ENCODE measurements at places on chromosomes 2 and 18.

GRCh38 chr2:25339211-25339674 lies 2.5 kb downstream of the DNMT3A start:
- no peak for DNase-seq

DNA sequence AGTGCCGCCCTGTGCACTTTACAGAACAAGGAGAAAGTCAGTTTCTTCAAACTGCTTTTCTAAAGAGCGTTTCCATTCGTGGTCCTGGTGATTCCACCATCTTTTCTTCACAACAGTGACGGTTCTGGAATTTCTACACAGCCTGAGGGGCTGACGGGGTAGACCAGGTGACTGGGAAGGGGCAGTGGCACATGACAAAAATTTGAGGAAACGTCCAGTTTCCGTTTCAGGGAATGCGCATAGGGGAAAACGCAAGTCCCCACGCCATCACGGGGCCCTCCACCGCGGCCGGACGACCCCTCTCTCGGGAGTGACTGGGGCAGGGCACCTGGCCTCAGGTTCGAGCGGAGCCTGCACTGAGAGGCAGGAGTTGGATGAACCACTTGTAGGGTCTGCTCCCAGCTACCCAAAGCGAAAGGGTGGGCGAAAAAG lies 980 bp upstream of the SPTBN1 start:
- DNase-seq: peak; percentile 13

DNA sequence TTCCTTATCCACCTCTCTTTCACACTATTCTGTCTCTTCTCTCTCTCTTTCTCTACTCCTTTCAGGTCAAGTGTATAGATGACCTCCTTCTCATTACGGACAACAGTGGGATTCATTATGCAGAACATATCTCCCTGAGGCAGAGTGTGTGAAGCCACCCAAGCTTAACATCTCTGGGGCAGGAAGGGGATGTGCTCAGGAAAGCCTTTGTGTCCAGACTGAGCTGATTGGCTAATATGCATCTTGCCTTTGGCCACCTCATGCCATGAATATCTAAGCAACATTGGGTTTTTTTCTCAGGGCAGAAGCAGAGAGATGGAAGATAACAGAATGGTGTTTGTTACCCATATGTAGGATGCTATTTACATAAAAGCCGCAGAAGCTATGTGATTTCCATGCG lies 211.4 kb upstream of the LRRTM1 start:
- no peak for DNase-seq

DNA sequence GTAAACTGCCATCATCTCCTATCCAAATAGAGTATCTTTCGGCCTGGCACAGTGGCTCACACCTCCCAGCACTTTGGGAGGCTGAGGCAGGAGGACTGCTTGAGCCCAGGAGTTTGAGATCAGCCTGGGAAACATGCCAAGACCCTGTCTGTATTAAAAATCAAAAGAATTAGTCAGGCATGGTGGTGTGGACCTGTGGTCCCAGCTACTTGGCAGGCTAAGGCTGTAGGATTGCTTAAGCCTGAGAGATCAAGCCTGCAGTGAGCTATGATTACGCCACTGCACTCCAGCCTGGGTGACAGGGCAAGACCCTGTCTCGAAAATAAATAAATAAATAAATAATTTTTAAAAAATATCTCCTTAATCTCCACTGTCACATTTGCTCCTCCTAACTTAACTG lies 14.7 kb upstream of the ARPC2 start:
- DNase-seq: no peak

- no peak for DNase-seq
Measured at GRCh38 chr2:138180692-138181386, 216.6 kb downstream of the HNMT start.

- DNase-seq: no peak
Measured at GRCh38 chr2:112317303-112318158, 42.1 kb downstream of the ZC3H6 start.

GRCh38 chr2:238777369-238778067 lies 70.4 kb upstream of the TWIST2 start:
- DNase-seq: no peak

DNA sequence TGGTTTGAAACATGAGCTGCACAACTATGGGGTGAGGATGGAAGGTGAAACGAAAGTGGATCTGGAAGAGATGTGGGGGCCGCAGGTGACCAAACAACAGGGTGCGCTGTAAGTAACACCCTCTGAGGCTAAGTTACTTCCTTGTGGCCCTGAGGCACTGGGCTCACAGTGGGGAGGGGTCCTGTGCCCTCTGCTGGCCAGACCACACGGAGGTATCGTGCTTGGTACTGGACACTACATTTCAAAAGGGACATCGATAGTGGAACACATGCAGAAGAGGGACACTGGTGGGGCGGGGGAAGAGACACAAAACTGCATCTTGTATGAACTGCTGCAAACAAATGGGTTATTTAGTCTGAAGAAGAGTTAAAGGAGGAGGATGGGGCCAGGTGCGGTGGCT lies 110.6 kb downstream of the CLIP4 start:
- no peak for DNase-seq

GRCh38 chr18:23662309-23663263 lies at the start of gene ANKRD29:
Gene ANKRD29, minus strand, starts transcription at chr18:23662911. Its CDS starts 181 bp downstream, at chr18:23662730.
- peak; percentile 18 for DNase-seq

DNA sequence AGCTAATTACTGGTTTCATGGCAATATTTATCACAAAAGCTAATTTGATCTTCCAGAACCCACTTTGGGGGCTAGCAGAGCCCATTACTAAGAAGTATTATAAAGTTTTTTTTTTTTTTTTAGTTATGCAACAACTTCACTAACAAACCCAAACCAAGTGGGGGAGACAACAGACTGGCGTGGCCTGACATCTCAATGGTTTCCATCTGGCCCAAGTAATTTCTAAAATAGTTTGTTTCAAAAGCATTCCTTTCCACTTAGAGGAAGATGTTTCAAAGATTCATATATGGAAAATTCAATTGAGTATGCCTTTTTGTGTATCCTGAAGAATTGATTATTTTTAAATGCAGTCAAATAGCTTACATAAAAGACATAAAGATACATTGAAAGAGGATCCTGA lies 367.1 kb downstream of the HRH4 start:
- DNase-seq: no peak

GRCh38 chr2:164234074-164234473 lies 387.2 kb downstream of the GRB14 start:
- no peak for DNase-seq

- DNase-seq: no peak
Measured at GRCh38 chr2:59806486-59806885, 747.0 kb downstream of the BCL11A start.

DNA sequence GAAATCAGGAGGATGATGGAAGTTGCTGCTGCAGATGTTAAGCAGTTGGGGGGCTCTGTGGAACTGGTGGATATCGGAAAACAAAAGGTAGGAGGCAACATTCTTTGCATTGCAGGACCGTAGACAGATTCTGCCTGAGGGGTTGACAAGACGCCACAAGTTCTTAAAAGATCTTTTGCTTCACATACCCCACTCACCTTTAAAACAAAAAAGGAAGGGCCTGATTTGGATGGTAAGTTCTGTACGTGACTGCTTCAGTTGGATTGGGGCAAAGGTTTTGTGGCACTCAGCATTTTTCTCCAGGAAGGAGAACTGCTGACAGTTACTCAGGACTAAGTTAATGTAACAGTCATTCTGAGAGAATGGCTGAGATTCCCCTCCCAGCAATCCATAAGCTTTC lies 5.2 kb downstream of the CNDP2 start:
- DNase-seq: no peak

DNA sequence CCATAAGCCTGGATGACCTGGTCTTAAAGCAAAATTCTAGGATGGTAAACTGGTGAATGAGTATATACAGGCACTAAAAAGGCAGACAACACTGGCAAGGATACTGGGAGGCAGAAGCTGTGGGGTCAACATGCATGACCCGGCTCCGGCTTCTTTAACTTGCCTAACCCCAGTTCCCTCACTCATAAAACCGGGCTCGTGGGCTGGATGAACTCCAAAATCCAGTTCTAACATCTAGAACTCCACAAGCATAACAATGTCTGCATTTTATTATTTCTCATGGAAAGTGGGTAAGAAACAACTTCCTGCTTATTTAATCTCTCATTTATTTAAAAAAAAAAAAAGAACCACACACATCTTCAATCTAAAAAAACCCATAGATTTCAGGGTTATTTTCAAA lies 57.3 kb downstream of the FARSB start:
- DNase-seq: no peak

GRCh38 chr2:19033240-19033639 lies 325.2 kb downstream of the OSR1 start:
- DNase-seq: no peak

- DNase-seq: no peak
Measured at GRCh38 chr2:20094955-20095354, 43.5 kb upstream of the LAPTM4A start.

GRCh38 chr18:62346333-62347088 lies 21.4 kb downstream of the TNFRSF11A start:
- no peak for DNase-seq

GRCh38 chr18:45463451-45463850 lies 151.8 kb upstream of the SLC14A2 start:
- DNase-seq: no peak

GRCh38 chr2:237818066-237818473 lies 19.5 kb downstream of the RBM44 start:
- no peak for DNase-seq

GRCh38 chr2:159045545-159046454 lies 77.4 kb downstream of the TANC1 start:
- DNase-seq: no peak

GRCh38 chr18:3725115-3725514 lies 275.1 kb downstream of the TGIF1 start:
- no peak for DNase-seq

GRCh38 chr2:22011048-22011447 lies 887.3 kb downstream of the TDRD15 start:
- DNase-seq: no peak

GRCh38 chr18:59238385-59238784 lies 18.4 kb downstream of the GRP start:
- no peak for DNase-seq

GRCh38 chr2:127041259-127041970 lies 65.5 kb downstream of the BIN1 start:
- DNase-seq: no peak

- DNase-seq: no peak
Measured at GRCh38 chr2:8234757-8235374, 447.0 kb upstream of the ID2 start.

DNA sequence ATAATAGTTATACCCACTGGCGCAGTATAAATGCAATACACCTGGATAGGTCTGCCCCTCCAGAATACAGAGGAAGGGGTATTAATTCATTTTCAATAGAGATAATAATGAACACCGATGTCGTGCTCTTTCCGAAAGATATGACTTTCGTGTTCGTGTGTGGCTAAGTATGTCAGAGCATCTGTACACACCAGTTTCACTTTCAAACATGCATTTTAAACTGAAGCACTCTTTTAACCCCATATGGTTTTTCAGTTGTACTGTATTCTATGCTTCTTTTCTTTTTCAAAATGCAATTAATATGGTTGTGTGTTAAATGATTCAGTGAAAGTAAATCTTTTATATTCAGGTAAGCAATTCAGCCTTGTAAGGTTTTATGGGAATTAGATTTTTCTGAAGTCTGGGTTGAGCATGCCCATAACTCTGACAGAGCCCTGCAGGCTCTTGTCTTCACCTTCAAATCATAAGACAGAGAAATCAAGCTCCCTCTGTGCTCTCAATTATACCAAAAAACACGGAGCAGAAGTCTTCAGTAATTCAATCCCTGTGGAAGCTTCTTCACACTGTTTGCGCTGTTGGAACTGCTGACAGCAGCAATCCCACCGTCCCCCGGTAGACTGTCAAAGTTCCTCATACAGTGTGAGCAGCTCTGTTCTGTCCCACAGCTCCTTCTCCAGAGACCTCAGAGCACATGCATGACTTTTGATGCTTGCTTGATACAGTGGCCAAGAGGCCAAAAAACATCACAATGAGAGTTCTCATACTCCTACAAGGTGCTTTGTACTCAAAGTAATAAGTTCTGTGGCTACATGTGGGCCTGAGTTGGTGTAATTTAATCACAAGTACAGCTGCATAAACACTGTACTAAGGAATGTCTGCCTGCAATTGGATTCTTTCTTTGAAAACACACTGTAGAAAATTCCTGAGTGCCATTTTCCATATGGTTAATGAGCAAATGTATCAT lies 186.8 kb downstream of the ZNF521 start:
- DNase-seq: no peak

- no peak for DNase-seq
Measured at GRCh38 chr2:74514368-74515270, at the start of gene TLX2. Gene TLX2, plus strand, starts transcription at chr2:74514450. Its CDS starts 357 bp downstream, at chr2:74514807.

DNA sequence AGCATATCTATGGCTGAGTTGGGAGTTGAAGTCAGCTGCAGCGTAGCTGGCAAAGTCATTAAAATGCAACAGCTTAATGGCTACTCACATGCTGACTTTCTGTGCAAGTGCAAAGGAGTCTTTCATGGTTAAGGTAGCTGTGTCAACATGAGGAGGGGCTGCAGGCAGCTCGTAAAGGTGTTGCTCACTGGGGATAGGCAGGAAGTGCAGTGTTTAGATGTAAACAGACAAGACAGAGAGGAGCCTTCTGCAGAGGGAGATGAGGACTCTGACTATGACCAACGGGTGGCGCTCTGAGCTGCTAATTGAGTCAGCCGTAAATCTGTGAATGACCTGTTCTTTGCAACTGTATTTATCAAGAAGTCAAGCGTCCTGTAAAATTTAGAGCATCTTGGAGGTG lies 22.3 kb upstream of the CAVIN2 start:
- no peak for DNase-seq

DNA sequence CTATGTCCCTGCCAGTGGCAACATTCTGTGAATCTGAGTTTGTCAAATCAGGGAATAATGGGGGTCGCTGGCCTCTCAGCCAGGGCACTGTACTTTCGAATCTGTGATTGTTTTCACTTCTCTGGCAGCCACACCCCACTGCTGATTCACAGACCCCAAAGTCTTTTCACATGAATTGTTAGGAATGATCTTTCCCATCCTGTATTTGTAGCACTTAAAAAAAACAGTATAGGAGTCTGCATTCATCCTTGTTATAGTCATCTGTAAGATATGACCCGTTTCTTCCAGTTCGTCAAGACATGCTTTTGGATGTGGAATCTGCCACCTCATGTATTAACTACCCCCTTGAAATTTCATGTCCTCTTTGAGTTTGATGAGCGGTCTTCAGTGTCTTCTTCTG lies 928 bp downstream of the NAGK start:
- no peak for DNase-seq

- DNase-seq: no peak
Measured at GRCh38 chr18:75250471-75250821, 39.8 kb downstream of the TSHZ1 start.

GRCh38 chr2:85628658-85629057 lies 12.7 kb downstream of the USP39 start:
- DNase-seq: no peak

DNA sequence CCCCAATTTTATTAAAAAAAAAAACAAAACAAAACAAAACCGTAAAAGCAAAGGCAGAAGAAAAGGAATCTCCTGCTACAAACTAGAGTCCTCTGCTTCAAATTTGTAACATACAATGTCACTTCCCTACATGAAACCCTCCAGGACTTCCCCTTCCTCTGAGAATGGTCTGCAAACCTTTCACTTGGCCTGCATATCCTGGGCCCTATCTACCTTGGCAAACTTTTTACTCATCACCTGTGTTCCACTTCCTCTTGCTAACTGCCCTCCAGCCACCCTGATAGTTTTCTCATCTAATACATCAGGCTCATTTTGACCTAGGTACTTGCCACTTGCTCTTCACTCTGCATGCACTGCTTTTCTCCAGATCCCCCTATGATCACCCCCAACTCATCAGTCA lies 255.5 kb downstream of the ETAA1 start:
- DNase-seq: no peak
